ENCODE measurements at places on chromosomes 1 and 21. TPM values are rescaled to one million over a fixed set of nuclear protein-coding genes. Genes with fewer than 3 reads are reported as not detected.

TSPAN2 gene
- 20.1 TPM for polyA plus RNA-seq

DEPDC1 gene
- polyA plus RNA-seq, result 7.1 TPM

- no peak for DNase-seq
Measured at GRCh38 chr1:113647164-113647563, 112.1 kb downstream of the PHTF1 start.

- no peak for DNase-seq
Measured at GRCh38 chr1:64248065-64248464, 44.6 kb downstream of the UBE2U start.

DNA sequence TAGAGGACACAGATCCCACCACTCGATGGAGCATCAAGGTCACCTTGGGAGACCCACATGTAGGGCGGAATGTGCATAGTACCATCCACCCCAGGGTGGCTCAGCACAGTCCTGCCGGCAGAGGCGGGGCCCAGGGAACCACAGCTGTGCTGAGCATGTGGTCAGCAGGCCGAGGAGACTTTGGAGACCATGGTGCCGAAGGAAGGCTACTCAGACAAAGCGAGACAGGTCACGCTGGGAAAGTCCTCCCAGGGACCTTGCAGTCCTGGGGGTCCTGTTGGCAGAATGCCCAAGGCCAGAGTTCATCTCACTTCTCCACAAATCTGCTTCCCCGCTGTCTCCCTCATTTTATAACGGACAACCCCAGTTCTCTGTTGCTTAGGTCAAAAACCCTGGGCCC, 22.5 kb downstream of the WNT3A start:
- no peak for DNase-seq

- DNase-seq, result no peak
Measured at GRCh38 chr1:161261261-161262235, 3.0 kb downstream of the PCP4L1 start.

GRCh38 chr1:62299426-62300200, 19.6 kb downstream of the KANK4 start:
- no peak for DNase-seq

- DNase-seq, result no peak
Measured at GRCh38 chr1:3014443-3015268, 6.6 kb upstream of the ACTRT2 start.
